AG08396 (cell line): ENCODE measurements at places on chromosomes 12 and 14.

- no peak for DNase-seq
Observed at GRCh38 chr12:28975564-28976340, 173.3 kb upstream of the FAR2 start.

DNA sequence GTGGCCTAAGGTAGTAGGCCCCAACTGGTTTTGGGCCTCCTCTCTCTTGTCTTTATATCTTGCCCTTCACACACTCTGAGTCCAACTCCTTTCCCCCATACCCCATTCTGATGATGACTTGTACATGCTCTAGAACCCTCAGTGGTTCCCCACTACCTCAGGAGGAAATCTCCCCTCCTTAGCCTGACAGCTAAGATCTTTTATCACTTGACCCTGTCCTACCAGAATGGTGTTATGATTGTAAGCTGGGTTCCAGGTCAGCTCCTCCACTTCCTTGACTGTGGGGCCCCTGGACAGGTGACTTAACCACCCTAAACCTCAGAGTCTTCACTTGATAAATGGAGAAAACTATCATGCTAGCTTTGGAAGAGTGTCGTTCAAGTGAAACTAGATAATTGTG is 9.4 kb upstream of the MYL2 start:
- no peak for DNase-seq

- DNase-seq = no peak
Observed at GRCh38 chr12:62673028-62673815, 206.6 kb downstream of the MON2 start.

DNA sequence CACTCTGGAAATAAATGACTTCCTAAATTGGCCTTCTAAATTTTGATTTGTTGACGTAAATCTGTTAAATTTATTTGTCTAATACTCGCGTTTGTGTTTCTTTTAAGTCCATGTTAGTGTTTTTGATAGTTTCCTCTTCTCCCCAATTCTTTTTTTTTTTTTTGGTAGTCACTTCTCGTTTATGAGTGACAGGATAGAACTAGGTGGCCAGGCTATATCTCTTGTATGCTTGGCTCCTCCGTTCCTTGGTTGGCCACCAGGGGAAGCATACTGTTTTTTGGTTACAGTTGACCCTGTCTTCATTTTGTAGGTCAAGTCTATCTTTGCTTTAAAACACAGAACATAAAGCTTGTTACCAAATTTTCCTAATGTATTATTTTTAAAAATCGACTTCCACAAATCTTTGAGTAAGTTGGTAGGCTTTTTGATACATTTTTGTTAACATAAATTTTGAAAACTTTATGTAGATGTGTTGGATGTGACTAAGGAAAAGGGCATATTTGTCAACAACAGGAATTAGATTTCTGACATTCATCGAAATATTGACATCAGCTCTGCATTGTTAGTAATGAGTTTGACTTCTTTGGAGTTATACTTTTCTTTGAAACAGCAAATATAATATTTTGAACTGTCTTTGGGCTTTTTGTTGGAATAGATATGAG is 2.2 kb downstream of the RCOR1 start:
- DNase-seq = peak; percentile 77

- peak; percentile 20 for DNase-seq
Observed at GRCh38 chr14:101665478-101666078, 95.9 kb upstream of the PPP2R5C start.

GRCh38 chr14:61726778-61727658 is 31.7 kb downstream of the HIF1A start:
- no peak for DNase-seq

- no peak for DNase-seq
Observed at GRCh38 chr14:70871863-70872677, 35.2 kb upstream of the PCNX1 start.
